Cortex of kidney (tissue), 1 donor: ENCODE measurements at places on chromosomes 16 and 17.

GRCh38 chr16:75342308-75342811, 90.9 kb upstream of the BCAR1 start:
- DNase-seq, result no peak

DNA sequence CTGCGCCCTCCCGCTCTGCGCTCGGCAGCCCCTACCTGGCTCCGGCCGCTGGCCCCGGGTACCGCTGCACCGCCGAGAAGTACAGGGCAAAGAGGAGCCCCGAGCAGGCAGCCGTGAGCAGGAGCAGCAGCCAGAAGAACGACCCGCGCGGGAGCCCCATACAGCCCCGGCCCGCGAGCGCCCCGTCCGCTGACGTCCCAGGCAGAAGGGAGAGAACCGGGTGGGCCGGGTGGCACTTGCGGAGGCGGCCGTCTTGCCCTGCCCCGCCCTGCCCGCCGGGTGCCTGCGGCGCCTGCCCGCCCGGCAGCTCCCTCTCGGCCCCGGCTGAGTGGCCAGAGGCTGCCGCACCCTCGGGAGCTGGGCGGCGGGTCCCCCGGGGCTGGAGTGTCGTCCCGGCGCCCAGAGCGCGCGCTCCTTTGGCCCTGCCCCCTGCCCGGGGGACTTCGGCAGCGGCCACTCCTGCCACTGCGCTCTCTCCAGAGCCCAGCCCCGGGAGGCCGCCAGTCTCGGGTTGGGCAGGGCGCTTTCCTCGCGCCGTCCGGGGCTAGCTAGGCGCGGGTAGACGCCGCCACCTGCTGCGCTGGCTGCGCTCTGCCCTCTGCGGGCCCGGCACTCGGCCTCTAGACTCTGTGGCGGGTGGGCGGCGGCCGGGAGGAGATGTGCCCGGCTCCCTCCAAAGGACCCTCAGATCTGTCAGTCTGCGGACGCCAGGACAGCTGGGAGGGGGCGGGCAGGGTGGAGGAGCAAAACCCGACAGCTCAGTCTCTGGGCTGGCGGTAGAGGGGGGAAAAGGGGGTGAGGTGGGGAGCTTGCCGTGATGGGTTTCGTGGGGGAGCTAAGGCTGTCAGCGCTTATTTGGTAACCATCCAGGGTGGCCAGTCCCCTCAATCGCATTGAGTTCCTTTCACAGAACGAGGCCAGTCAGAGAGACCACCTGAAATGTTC, at the start of gene ST6GALNAC2:
Gene ST6GALNAC2 (minus strand): TSS at position 212 of the 945 bp plus-strand sequence. CDS start 52 bp downstream, at position 160.
- no peak for DNase-seq

GRCh38 chr17:51907041-51907440, 251.5 kb downstream of the CA10 start:
- DNase-seq, result no peak

GRCh38 chr16:72985148-72985941, 62.6 kb downstream of the ZFHX3 start:
- DNase-seq, result no peak

DNA sequence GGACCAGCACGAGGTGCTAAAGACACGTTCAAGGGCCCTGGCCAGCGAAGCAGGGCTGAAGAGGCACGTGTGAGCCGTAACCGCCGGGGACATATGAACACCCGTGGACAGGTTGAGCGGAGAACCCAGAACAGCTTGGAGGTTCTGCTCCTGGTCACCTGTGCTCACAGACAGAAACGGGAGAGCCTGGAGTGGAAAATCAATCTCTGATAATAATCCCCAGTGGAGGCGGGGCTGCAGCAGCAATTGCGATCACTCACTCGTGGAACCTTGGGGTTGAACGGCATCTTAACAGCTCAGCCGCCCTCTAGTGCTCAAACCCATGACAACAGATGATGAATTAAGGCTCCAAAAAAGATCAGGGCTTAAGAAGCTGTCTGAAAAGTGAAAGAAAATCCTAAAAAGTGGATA, 25.6 kb downstream of the WIPI1 start:
- DNase-seq, result no peak

- DNase-seq, result no peak
Measured at GRCh38 chr17:49968405-49969133, 421 bp upstream of the DLX4 start.
